ENCODE measurements at places on chromosomes 12 and 14.
A peak's percentile ranks its signal among the peaks of the same experiment; 100 is the strongest.

GRCh38 chr14:55336691-55337090 is 65.5 kb downstream of the FBXO34 start:
- no peak for DNase-seq

DNA sequence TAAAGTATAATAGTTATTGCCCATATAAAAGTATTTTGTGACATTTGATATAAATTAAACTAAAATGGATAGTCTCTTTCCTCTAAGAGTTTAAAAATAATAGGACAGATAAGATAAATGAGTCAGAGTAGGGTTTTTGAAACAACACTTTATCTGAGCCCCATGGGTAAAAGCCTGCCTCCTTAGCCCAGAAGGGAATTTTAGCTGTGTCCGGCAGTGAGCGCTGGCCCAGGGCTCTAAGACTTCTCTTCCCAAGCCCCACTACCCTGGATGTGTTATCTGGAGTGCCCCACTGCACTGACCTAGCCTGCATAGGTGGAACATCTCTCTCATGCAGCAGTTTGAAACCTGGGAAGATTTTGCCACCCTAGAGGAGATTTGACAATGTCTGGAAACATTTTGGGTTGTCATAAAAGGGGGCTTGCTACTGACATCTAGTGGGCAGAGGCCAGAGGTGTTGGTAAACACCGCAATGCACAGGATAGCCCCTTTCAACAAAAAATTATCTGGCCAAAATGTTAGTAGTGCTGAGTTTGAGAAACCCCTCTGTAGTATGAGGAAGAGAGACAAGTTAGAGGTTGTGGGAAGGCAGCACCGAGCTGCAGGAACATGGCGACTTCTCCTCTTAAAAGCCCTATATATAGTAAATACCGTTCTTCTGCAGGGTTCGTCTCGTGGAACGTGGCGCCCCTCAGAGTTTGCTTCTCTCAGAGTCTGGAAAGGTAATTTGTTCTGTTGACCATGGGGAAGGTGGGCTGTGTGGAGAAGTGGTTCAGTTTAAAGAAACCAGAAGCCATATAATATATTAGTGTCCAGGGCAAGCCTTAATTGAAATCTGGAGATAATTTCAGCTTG is 29.3 kb upstream of the ATF1 start:
- peak; percentile 11 for DNase-seq

- no peak for DNase-seq
Measured at GRCh38 chr12:53579545-53579955, 46.6 kb downstream of the ATF7 start.

- no peak for DNase-seq
Measured at GRCh38 chr12:98379106-98379505, 136.3 kb upstream of the TMPO start.

DNA sequence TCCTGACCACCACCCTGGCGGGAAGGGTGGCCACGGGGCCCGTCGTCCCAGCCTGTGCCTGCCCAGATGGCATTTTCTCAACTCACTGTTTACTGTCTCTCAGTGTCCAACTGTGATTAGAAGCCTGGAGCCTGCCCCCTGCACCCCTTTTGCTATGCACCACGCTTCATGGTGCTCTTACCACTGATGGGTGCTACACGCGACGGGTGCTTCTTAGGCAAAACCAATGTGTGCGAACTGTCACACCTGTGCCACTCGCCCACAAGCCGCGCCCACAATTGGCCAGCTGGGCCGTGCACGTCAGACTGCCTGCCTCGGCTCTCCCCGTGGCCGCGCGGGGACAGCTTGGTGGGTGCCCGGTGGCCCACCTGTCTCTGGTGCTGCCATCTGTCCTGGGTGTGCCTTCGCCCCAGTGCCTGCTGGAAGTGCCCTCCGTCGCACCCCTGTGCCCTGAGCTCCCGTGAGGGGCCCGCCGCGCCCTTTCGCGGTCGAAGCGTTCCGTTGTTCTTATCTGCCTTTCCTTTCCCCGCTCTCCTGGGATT is 15.1 kb upstream of the AMN start:
- DNase-seq = no peak

GRCh38 chr12:102167821-102168604 is 29.6 kb downstream of the PMCH start:
- DNase-seq = no peak

GRCh38 chr14:62667421-62667914 is 377.8 kb downstream of the KCNH5 start:
- DNase-seq = no peak

DNA sequence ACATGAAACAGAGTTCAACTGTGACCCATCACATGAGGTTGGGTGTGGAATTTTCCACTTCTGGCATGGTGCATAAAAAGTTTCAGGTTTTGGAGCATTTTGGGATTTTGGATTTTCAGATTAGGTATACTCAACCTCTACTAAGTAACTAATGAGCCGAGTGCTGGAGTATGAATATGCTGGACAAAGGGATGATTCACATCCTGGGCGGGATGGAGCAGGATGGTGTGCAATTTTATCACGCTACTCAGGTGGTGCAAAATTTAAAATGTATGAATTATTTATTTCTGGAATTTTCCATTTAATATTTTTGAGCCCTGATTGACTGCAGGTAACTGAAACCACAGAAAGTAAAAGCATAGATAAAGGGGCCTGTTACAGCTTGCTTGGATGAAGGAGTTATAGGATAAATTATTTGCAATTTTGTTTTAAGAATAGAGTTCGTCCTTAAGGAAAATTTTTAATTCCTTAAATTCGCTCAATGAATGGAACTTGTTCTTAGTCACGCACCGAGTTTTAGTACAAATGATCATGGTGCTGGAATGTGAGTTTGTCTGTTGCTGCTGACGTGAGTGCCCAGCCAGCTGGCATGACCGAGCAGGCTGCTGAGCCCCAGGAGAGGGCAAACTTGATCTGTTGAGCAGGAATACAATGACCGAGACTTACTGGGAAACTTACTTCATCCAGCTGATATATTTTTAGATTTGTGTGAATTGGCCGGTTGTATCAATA is 176.3 kb downstream of the ESR2 start:
- peak; percentile 67 for DNase-seq

DNA sequence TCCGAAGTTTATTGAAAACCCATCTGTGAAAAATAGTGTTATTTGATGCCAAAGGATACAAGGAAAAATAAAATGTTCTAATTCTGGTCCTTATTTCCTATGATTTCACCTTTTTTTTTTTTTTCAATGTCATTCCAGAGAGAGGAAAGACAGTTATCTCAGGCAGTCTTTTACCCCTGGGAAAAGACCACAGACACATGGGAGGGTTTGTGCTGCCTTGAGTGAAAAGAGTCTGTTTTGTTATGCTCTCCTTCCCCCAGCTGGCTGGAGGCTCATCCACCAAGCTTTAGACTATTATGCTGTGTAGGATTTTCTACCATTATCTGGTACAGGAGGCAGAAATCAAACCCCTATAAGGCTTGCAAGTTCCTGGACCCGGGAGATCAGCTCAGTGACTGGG is 151.8 kb downstream of the CRADD start:
- no peak for DNase-seq

DNA sequence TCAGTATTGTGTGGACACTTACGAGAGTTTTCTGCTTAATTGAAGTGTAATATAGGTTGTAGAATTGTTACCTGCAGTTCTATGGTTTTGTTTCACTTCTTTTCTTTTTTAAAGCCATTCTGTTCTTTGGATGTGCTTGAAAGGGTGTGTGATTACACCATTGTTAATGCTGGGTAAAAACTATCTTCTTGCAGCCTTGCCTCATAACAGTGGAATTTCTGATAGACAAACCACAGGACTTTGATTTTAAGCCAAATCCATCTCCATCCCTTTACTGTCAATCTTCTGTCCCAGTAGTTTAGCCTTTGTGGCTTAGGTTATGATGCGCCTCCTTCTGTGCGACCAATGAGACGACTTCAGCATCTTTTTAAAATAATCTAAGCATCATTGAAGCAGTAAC is 182.3 kb downstream of the PELI2 start:
- peak; percentile 45 for DNase-seq

GRCh38 chr12:3897371-3897971 is 24.3 kb upstream of the PARP11 start:
- DNase-seq = no peak

- DNase-seq = peak; percentile 79
Measured at GRCh38 chr12:55940065-55940732, 9.2 kb downstream of the DGKA start.

DNA sequence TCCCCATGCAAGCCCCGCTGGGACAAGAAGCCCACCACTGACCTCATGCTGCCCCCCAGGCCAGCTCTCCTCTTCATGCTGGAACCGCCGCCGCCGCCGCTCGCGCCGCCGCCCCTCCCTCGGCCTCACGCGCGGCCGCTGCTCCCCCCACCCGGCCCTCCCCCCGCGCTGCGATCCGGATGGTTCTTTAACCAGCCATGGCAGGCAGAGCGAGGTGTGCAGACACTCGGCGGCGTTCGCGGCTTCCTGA is at the start of gene DCAF5:
DCAF5 (minus strand) TSS at position 218 of the 250 bp plus-strand sequence; CDS start at position 77, 141 bp downstream.
- peak; percentile 76 for DNase-seq

DNA sequence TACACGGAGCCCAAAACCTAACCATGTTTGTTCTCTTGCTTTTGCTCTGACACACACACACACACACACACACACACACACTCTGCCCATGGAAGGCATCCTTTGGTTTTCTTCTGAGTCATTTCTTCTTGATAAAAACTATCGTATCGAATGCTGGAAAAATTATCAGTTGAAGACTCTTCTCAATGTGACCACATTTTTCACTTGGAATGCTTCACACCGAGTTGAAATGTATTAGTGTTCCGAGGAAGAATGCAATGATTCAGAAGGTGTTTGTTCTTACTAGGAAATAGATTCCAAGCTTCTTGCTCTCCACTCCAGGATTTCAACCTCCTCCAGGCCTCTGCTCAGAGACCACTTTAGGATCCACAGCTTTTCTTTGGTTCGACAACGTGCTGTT is 226.3 kb downstream of the MON2 start:
- peak; percentile 57 for DNase-seq

- DNase-seq = peak; percentile 25
Measured at GRCh38 chr14:72736308-72736707, 157.6 kb downstream of the DPF3 start.

DNA sequence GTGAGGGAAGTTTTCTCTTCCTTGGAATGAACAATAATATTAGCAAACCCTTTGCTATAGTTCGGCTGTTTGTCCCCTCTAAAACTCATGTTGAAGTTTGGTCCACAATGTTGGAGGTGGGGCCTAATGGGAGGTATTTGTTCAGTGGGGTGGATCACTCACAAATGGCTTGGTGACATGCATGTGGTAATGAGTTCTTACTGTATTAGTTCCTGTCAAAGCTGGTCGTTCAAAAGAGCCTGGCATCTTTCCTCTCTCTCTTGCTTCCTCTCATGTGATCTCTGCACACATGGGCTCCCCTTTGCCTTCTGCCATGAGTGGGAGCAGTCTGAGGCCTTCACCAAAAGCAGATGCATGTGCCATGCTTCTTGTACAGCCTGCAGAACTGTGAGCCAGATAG is 13.1 kb upstream of the PPP4R4 start:
- DNase-seq = no peak

GRCh38 chr12:82698708-82699564 is 12.2 kb downstream of the TMTC2 start:
- no peak for DNase-seq

- peak; percentile 65 for DNase-seq
Measured at GRCh38 chr14:102323102-102323501, 3.6 kb downstream of the ZNF839 start.

DNA sequence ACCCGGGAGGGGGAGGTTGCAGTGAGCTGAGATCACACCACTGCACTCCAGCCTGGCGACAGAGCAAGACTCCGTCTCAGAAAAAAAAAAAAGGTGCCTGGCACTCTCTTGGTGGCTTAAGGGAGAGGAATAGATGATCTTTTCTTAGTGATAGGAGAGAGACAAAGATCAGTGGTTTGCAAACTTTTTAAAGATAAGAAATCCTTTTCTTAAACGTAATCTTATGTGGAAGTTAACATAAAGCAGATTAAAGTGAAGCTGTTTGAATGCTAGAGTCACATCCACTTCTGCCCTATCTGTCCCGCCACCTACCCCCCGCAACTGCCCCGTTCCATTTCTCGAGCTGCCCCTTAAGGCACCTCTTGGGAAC is 6.3 kb upstream of the NINJ2 start:
- DNase-seq = no peak

DNA sequence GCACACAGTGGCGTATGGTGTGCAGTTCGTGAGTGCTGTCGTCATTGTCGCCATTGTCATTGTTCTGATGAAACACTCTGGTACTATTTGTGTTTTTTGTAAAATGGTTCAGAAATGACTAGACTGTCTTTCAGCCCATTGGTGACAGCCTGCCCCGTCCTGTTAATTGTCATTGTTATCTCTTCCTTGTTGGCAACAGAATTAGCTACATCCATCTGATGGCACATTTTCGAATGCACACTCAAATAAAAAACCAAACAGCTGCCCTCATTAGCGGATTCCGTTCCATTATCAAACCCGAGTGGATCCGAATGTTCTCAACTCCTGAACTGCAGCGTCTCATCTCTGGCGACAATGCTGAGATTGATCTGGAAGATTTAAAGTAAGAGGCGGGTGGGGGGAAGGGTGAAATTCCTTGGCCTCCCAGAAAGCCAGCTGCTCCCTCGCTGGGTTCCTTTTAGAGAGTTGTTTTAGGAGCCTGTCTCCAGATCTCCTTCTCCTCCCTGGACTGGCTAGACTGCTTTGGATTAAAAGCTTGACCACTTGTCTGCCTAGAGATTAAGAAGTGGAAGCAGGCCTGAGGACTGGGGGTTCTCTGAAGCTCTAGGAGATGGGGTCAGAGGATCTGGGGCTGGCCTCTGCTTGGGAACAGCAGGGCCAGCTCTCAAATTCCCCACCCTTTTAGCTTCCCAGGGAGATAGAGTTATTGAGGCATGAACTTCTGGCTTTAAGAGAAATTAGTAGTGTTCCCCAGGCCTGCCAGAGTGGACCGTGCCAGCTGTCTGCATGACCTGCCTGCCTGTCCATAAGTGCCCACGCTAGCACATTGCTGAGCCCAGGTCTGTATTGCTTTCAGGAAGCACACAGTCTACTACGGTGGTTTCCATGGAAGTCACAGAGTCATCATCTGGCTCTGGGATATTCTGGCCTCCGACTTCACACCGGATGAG is 43.3 kb downstream of the MMAB start:
- no peak for DNase-seq

GRCh38 chr12:102427543-102427941 is 52.8 kb downstream of the IGF1 start:
- no peak for DNase-seq

GRCh38 chr12:5789469-5789968 is 155.5 kb downstream of the ANO2 start:
- DNase-seq = peak; percentile 4

DNA sequence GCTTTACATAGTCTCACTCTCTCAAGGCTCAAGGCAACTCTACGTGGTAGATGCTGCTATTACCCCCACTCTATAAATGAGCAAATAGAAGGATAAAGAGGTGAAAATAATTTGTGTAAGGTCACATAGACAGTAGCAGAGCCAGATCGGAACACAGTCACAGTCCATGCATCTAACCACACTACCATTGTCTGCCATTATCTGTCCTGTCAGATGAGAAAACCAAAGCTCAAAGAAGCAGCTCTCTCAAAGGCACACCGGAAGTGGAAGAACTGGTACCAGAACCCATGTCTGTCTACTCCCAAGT is 134.4 kb upstream of the NUDT4 start:
- no peak for DNase-seq

GRCh38 chr14:52907949-52908348 is 42.9 kb downstream of the FERMT2 start:
- DNase-seq = peak; percentile 35

GRCh38 chr14:26484562-26484961 is 113.3 kb downstream of the NOVA1 start:
- DNase-seq = no peak

All from A172 (cell line).